NCI-H510A (cell line): ENCODE measurements at places on chromosomes 6 and 20.

- DNase-seq = no peak
Observed at GRCh38 chr20:4136967-4137334, 121.6 kb upstream of the RNF24 start.

GRCh38 chr6:157490611-157491269, 109.8 kb downstream of the ZDHHC14 start:
- DNase-seq = no peak

- DNase-seq = no peak
Observed at GRCh38 chr6:47180633-47181032, 129.1 kb downstream of the TNFRSF21 start.

- DNase-seq = no peak
Observed at GRCh38 chr6:131910956-131911355, 40.2 kb downstream of the CCN2 start.

DNA sequence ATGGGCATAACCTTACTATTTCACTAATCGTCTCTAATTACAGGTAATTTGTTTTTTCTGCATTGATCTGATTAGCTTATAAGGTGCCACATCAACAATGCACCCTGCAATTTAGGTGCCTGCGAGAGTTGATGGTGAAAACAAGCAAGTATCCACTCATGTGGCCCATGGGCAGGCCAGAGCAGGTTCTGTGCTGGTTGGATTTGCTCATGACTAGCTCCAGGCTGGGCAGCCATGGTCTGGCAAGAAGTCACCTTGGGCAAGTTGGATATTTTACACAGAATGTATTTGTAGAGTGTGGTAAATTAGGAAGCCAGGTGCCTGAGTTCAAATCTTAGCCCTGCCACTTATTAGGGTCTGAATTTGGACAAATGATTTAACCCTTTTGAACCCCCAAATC, 25.3 kb downstream of the RAB44 start:
- no peak for DNase-seq

DNA sequence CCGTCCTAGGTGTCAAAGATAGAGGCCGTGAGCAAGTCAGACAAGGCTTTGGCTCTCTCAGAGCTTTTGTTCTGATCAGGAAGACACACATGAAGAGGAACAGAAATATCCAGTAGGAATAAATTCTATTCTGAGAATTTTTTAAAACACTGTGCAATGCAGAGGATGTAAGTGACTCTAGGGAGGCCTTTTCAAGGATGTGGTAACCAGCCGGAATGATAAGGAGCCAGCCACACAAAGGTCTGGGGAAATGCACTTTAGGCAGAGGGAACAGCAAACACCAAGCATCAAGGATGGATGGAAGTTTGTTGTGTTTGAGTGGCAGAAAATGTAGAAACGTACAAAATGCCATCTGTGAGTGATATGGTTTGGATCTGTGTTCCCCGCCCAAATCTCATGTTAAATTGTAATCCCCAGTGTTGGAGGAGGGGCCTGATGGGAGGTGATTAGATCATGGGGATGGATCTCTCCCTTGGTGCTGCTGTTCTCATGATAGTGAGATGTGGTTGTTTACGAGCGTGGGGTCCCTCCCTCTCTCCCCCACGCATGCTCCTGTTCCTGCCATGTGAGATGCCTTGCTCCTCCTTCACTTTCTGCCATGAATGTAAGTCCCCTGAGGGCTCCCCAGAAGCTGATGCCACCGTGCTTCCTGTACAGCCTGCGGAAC, 93.6 kb upstream of the CDYL start:
- DNase-seq = no peak

GRCh38 chr6:85344996-85345395, 104.9 kb upstream of the NT5E start:
- no peak for DNase-seq

GRCh38 chr6:36389353-36389752, 1.9 kb upstream of the ETV7 start:
- no peak for DNase-seq

- DNase-seq = no peak
Observed at GRCh38 chr6:138485005-138485545, 14.2 kb downstream of the NHSL1 start.

DNA sequence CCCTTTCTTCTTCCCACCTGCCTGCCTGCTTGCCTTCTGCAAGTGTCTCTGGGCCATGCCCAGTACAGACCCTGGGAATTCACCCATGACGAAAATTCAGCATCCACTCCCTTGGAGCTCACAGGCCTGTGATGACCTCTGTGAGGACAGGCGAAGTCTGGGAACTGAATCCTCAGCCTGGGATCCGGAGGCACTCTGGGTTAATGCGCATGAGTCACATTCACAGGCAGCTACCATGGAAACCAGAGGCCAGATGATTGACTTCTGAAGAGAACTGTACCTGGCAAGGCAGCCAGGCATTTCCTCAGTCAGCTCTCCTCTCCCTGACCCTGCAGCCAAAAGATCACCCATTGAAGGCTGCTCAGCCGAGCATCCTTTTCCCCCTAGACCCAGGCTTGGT, 41.0 kb downstream of the SLC9A8 start:
- no peak for DNase-seq

GRCh38 chr6:92047860-92048259, 1371.5 kb downstream of the EPHA7 start:
- peak; percentile 28 for DNase-seq

GRCh38 chr20:35207950-35208611, 18.4 kb upstream of the MMP24 start:
- DNase-seq = peak; percentile 51

DNA sequence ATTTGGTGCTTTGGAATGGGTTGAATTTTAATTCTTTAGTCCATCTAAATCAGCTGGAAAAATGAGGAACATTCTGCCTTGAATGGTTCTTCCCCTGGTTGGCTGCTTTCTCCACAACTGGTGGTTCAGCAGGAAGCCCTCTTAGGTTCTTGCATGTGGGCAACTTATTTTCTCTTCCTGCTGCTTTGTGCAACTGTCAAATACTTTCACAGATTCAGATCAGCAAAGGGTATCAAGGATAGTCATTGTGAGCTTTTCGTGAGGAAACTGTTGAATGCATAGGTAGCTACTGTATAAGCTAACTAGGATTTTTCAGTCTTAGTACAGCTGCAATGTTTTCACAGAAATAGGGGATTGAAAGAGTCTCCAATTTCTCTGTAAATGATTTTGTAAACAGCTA, 72.9 kb upstream of the MRAP2 start:
- no peak for DNase-seq

DNA sequence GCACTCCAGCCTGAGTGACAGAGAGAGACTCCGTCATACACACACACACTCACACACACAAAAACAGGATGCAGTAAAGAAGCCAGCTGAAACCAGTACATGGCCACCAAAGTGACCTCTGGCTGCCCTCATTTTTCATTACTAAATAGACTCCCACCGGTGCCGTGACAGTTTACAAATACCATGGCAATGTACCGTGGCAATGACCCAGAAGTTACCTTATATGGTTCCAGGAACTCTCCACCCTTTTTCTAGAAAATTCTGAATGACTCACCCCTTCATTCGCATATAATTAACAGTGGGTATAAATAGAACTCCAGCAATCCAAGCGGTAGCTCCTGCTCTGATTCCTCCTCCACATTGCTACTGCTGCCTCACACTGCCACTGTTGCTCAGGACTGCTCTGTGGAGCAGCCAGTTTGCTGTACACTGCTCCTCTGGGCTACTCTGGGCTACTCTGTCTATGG, 57.7 kb downstream of the SNX5 start:
- no peak for DNase-seq

DNA sequence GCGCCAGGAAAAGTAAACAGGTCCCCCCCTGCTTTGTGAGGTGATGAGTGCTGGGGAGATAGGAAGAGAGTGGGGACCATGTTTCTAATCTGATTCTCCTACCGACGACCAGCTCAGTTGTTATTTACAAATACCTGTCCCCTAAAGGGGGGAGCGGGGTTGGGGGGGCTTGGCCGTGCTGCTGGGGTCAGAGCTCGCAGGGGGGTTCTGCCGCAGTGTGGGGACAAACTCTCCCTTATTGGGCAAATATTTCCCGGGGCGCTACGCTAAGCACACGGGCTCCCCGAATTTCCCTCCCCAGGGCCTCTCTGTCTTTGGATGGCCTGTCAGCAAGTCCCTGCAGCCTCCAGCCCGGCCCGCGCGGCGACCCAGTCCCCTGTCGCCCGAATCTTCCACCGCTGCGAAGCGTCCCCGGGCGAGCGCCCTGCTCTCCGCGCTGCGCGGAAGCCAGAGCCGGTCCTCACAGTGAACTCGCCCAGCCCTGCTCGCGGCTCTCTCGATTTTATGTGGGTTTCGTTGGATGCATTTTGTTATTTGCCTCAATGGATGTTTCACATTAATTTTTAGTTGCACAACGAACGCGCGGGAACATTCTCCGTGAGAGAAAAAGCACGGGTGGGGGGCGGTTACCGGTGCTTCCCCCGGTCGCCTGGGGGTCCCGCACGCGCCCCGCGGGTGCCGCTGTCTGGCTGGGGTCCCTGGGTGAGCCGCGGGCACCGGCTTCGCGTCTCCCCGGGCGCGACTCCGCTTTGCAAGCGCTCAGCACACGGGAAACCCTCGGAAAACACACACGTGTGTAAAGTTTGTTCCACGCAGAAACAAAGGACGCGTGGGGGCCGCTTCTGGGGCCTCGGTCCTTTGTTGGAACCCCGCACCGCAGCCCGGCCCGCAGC, 1.5 kb upstream of the STX16 start:
- DNase-seq = no peak

DNA sequence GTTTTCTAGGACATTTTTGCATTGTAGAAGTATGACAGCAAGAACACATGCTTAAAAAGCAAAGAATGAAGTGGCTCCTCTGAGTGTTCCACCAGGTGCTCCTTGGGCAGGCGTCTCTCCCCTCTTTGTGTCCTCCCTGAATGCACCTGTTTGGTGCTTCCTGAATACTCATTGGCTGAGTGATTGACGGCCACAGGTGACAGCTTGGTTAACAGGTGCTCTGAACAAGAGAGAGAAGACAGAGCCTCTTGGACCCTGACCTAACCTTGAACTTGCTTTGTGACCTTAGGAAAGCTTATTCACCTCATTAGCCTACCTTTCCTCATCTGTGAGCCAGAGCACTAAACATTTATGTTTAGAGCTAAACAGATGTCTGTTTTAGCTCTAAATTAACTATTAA, 93.7 kb downstream of the TULP4 start:
- DNase-seq = peak; percentile 40

GRCh38 chr6:46967826-46968349, 46.1 kb upstream of the ADGRF5 start:
- no peak for DNase-seq

DNA sequence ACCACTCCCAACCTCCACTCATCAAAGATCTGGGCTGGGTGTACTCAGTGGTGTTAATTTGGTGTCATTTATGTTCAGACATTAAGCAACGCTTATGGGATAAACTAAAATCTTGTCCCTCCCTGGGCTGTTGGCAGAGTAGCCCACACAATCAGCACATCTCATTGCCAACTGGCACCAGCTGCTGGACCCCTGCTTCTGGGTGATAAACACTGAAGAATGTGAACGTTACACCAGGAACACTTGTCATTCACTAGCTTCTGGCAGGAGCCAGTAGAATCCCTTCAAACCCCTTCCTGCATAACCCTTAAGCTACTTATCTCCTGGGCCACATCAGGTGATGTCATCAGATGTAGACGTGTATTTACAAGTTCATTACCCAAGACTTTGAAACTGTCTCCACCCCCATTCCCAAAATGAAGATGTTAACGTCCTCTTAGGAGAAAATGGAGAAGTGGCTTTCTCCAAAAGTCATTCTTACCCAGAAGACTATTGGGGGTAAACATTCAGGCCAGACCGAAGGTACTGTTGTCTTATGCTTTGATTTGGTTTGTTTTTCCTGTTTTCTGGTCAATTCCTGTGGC, 107.8 kb upstream of the CD93 start:
- DNase-seq = no peak

- no peak for DNase-seq
Observed at GRCh38 chr6:10014557-10014956, 400.3 kb downstream of the TFAP2A start.

DNA sequence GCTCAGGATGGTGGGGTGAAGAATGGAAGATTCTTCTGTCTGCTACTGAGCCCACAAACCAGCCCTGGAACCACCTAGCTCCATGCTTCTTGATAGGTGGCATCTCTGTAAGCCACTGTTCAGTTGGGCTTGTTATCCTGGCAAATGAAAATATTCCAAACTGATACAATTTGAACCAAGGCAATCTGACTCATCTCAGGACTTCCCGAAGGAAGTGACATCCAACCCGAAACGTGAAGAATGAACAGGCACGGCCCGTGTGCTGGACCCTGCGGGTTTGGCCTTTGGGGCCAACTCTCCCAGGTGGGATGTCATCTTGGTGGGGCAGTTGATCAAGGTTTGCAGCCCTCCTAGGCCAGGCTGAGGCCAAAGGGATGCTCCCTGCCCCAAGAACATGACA, 160.3 kb downstream of the PREX1 start:
- DNase-seq = no peak

DNA sequence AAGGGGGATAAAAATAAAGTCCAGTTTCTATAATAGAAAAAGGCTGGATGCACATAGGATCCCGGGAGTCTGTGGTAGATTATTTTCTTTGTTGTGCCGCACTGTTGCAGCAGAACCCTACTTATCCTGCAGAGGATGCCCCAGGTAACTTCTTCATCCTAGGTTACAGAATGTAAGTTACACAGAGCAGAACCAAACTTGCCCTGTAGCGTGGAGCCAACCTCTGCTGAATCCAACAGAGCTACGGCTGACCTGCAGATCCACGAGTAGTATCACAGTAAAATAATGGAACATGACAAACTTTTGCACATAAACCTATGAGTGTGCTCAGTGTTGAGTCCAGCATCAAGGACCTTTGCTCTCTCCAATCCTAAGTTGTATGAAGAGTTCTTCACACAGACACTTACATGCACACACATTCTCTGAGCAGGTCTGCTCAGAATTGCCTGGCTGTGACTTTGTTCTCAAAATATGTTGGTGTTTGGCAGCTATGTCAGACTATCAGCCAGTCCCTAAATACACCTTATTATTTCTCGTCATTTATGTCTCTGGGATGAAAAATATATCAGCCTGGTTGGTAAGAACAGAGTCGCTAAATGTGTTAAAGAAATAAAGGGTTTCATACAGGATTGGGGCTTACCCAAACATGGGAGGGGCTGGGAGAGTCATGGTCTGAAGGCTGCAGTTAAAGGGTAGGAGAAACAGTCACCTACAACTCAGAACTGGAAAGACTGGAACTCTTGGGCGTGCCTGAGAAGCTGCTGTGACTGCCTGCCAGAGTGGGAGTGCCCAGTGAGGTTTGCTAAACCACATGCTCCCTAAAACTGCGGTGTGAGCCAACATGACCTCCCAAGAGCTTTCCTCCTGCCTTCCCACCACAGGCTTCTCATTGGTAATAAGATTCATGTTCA, 165.1 kb upstream of the SLC24A3 start:
- DNase-seq = peak; percentile 54
